Tibial artery (tissue), 4 donors: ENCODE measurements at places on chromosomes 12 and 14.

DNA sequence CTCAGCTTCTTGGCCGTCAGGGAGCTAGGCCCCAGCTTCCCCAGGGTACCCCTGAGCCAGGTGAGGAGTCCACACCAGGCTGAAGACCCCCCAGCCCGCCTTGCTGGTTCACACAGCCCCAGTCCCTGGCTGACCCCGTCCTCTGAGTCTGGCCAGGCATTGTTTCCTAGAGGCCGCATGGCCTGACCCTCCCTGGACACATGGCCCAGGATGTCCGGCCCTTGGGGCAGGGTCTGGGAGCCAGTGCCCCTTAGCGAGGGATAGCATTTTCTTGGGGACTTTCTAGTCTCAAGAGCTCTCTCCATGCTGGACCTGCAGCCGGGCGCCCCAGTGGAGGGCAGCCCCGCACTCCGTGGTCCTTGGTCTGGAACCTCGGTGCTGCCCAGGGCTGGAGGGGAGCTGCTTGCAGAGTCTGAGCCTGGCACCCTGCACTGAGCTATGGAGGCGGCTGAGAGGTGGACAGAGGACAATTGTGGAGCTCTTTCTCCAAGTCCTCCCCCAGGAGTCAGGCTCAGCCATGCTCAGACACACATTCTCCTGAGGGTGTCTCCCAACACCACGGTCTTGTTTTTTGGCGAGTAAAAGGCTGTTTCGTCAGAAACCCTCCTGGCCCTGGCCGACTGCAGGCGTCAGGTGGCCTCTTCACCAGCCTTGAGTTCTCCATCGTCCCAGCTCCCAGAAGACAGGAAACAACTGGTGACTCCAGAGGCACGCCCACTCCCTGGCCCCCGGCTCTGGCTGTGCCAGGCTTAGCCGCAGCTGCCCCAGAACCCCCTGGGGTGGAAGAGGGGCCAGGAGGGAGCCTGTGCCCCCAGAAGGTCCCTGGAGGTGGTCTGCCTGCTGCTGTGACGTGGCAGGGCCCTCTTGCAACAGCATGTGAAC lies 17.6 kb upstream of the CRIP2 start:
- H3K4me3 ChIP-seq = no peak overlapping the region
- H3K36me3 ChIP-seq = peaks cover 34% of the 10 kb centered on the region
- no peak overlapping the region for H3K27ac ChIP-seq
- H3K4me1 ChIP-seq = no peaks in the 10 kb centered on the region

- peak; percentile 21 for DNase-seq
- no peaks in the 10 kb centered on the region for H3K27me3 ChIP-seq
- H3K4me3 ChIP-seq = peak overlapping the region; percentile 71
Measured at GRCh38 chr14:77375973-77376770, 722 bp downstream of the TMED8 start.

- H3K36me3 ChIP-seq = no peaks in the 10 kb centered on the region
- H3K27me3 ChIP-seq = no peaks in the 10 kb centered on the region
- no peaks in the 10 kb centered on the region for H3K4me1 ChIP-seq
- no peak overlapping the region for H3K4me3 ChIP-seq
Measured at GRCh38 chr14:90393966-90394365, 2.9 kb upstream of the CALM1 start.

DNA sequence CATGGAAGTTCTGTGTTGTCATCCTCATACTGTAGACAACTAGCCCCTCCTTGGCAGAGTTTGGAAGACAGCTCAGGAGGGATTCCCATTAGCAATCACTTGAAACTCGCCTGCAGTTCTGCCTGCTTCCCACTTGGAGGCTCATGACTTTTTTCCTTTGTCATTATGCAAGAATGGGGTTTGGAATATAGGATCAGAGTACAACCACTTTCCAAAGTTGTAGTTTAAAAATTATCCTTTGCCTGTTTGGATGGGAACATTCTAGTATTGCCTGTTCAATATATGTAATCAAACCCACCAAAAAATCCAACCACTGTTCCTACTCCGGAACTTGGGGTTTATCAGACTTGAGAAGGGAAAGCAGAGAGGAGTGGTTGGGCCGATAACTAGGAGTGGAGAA lies 2.1 kb upstream of the GPD1 start:
- peaks cover 53% of the 10 kb centered on the region for H3K36me3 ChIP-seq
- no peak for DNase-seq
- no peak overlapping the region for H3K27ac ChIP-seq

GRCh38 chr14:52902971-52903619 lies 47.8 kb downstream of the FERMT2 start:
- H3K27ac ChIP-seq = peak overlapping the region; percentile 41
- H3K4me3 ChIP-seq = no peak overlapping the region
- no peaks in the 10 kb centered on the region for H3K4me1 ChIP-seq
- DNase-seq = no peak
- no peaks in the 10 kb centered on the region for H3K27me3 ChIP-seq

GRCh38 chr12:26090836-26091510 lies 33.9 kb downstream of the BHLHE41 start:
- H3K27me3 ChIP-seq = no peaks in the 10 kb centered on the region
- no peaks in the 10 kb centered on the region for H3K4me1 ChIP-seq
- H3K36me3 ChIP-seq = no peaks in the 10 kb centered on the region
- H3K4me3 ChIP-seq = no peak overlapping the region
- no peak for DNase-seq

DNA sequence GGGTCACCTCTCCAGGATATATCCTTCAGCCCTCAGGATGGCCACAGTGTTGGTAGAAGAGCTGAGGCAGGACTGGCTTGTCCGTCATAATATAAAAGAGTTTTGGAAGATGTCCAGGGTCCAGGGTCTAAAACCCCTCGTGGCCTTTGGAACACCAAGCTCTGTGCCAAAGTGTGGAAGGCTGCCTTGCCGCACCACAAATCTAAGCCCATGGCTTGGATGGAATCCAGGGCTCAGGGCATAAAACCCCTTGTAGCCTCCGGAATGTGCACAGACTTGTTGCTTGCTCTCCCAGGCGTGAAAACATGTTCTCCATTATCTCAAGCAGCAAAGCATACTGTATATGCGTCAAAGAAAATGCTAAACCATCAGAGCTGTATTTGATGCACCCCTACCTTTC lies 46.7 kb downstream of the TNFAIP2 start:
- no peaks in the 10 kb centered on the region for H3K36me3 ChIP-seq
- no peak overlapping the region for H3K4me3 ChIP-seq
- H3K27me3 ChIP-seq = no peaks in the 10 kb centered on the region

- H3K4me3 ChIP-seq = no peak overlapping the region
- no peaks in the 10 kb centered on the region for H3K4me1 ChIP-seq
- no peak overlapping the region for H3K27ac ChIP-seq
- H3K36me3 ChIP-seq = no peaks in the 10 kb centered on the region
Measured at GRCh38 chr14:41662780-41663472, 56.2 kb downstream of the LRFN5 start.

DNA sequence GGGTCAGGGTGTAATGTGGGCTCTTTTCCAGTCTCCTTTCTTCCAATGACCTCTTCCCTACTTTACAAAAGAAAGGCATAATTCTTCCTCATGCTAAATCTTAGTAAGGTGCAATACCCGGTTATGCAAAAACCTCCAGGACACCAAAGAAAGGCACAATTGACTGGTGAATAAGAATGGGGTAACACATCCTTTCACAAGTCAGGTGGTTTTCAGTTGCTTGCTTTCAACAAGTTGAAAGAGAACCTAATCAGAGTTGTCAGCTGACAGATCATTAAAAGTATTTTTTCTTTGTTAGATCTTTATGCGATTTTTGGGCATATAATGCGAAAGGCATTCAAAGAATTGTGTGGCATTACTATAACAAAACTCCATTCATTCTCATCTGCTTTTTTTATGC lies 1.3 kb upstream of the AEBP2 start:
- H3K27ac ChIP-seq = no peak overlapping the region
- H3K27me3 ChIP-seq = no peaks in the 10 kb centered on the region
- peaks cover 7% of the 10 kb centered on the region for H3K4me1 ChIP-seq

- no peak overlapping the region for H3K27ac ChIP-seq
- DNase-seq = no peak
- H3K36me3 ChIP-seq = peaks cover 12% of the 10 kb centered on the region
- H3K4me3 ChIP-seq = no peak overlapping the region
- no peaks in the 10 kb centered on the region for H3K4me1 ChIP-seq
Measured at GRCh38 chr12:57759360-57759980, 4.6 kb downstream of the MARCHF9 start.

GRCh38 chr12:28180786-28181185 lies 9.5 kb upstream of the CCDC91 start:
- no peak overlapping the region for H3K27ac ChIP-seq
- no peaks in the 10 kb centered on the region for H3K36me3 ChIP-seq
- no peak overlapping the region for H3K4me3 ChIP-seq
- H3K27me3 ChIP-seq = no peaks in the 10 kb centered on the region
- no peak for DNase-seq
- H3K4me1 ChIP-seq = no peaks in the 10 kb centered on the region
